Caudate nucleus (tissue), 63 donors: ENCODE measurements at places on chromosomes 4 and X.

GRCh38 chrX:70166601-70167590, 10.4 kb upstream of the DGAT2L6 start:
- no peak for DNase-seq

DNA sequence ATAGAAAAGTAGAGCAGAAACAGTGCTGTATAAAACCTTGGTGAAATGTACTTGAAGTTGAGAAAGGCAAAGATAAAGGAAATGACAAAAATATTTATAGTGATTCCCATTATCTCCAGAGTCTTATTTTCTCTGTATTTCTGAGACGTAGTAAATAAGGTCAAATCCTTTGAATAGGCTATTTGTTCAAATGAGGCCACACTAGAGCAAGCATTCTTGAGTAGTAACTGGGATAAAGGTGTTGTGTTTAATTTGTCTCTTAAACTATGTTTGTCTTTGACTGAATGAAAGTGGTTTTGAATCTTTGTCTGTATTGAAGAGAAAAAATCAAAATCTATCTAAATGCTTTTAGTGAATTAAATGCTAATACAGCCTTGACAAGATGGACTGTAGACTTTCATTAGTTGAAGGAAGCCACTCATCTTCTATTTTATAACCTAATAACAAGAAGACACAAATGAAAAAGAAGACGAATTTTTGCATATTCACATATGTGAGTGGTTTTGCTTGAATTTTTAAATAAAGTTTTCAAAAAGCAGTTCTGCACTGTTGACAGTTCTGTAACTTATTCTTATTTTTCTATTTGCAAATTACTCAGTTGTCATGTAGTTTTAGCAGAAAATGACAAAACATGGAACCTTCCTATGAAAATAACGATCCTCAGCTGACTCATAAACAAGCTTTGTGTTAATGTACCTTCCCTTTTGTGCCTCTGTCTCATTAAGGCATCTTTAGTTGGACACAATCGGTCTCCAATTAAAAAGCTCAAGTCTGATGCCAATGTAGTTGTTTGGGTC, 94.8 kb upstream of the PCDH18 start:
- DNase-seq, result no peak

GRCh38 chrX:106906361-106906760, 3.2 kb upstream of the RIPPLY1 start:
- DNase-seq, result no peak

DNA sequence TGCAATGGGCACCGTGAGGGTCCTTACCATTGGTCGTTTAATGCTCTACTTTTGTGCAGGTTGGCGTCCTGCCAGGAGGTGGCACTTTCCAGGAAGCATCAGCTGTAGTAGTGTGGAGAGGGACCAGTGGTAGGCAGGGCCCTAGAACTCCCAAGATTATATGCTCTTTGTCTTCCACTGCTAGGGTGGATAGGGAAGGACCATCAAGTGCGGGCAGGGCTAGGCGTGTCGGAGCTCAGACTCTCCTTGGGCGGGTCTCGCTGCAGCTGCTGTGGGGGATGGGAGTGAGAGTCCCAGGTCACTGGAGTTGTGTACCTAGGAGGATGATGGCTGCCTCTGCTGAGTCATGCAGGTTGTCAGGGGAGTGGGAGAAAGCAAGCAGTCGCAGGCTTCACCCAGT, 134.7 kb downstream of the KLF8 start:
- DNase-seq, result no peak

- DNase-seq, result no peak
Observed at GRCh38 chr4:59936566-59936965, 1263.6 kb upstream of the ADGRL3 start.

GRCh38 chrX:44669626-44670025, 127.0 kb upstream of the FUNDC1 start:
- no peak for DNase-seq

GRCh38 chr4:89744914-89745313, 92.0 kb downstream of the SNCA start:
- no peak for DNase-seq

DNA sequence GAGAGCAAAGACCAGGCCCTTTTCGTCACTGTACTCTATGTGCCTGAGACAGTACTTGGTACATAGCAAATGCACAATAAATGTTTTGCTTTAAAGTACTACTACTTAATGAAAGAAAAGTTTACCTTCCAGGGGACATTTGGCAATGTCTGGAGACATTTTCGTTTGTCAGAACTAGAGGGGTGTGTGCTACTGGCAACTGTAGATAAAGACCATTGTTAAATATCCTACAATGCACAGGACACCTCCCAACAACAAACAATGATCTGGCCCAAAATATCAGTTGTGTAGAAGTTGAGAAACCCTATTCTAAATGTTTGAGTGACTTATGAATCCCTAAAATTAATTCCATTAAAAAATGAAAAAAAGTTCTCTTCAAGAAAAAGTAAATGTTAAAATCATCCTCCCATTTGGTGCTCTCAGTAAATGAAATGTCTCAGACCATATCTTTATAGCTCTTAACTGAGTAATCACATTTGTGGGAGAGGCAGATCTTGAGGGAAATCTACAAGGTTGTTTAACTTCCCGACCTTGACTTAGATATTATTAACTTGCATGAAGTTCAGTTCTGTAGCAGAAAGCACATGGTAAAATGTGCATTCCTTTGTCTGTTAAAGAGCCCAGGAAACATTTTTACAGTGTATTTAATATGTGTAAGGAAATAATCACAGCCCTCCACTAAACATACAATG, 18.5 kb downstream of the EGFL6 start:
- no peak for DNase-seq

- DNase-seq, result no peak
Observed at GRCh38 chr4:573122-573892, 2.8 kb downstream of the TMEM271 start.

GRCh38 chrX:17375637-17376430, 834 bp downstream of the NHS start:
- no peak for DNase-seq

DNA sequence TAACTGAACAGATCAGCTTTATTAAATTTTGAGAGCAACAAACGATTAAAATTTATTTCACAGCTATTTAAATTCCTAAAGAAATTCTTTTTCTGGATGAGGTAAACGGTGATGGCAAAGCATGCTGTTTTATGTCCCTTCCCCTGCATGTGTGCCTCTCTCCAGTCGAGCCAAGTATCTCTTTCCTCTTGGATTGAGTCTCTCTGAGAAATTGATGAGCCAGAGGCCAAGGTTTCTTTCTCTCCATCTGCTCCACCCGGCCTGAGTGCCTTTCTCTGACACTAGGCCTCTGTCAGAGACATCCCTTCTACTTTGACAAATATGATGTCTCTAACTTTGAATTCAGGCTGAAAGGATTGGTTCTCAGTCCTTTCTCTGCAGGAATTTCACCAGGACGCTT, 42.6 kb upstream of the PARM1 start:
- DNase-seq, result no peak

GRCh38 chrX:11757397-11757718, 679 bp upstream of the MSL3 start:
- no peak for DNase-seq

DNA sequence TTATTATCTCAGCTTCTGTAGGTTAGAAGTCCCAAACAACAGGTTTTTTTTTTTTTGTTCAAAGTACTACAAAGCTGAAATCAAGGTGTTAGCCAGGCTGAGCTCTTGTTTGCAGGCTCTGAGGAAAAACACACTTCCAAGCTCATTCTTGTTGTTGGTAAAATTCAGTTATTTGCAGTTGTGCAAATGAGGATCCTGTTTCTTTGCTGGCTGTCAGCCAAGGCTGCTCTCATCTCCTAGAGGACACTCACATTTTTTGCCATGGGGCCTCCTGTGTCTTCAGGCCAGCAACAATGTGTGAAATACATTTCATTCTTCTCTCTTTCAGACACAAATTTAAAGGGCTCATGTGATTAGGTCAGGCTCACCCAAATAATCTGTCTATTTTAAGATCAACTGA, 60.3 kb upstream of the HSD17B10 start:
- no peak for DNase-seq

- DNase-seq, result no peak
Observed at GRCh38 chr4:176845636-176846035, 52.9 kb upstream of the VEGFC start.

DNA sequence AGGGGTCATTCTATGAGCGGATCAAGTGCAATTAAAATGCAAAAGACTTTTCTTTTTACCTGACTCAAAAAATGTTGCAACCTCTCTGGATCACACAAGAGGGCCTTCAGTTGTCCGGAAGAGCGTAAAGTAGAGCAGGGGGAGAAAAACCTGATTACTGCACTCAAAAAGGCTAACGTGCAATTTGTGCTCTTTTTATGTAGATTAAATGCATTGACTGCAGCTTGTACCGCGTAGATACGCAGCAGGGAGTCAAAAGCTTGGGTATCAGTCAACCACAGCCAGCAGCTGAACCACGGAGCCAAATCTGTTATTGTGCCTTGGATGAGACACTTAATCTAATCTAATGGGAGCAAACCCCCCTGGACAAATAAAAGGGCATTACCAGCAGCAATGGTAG, 107.3 kb upstream of the RAI2 start:
- DNase-seq, result no peak

DNA sequence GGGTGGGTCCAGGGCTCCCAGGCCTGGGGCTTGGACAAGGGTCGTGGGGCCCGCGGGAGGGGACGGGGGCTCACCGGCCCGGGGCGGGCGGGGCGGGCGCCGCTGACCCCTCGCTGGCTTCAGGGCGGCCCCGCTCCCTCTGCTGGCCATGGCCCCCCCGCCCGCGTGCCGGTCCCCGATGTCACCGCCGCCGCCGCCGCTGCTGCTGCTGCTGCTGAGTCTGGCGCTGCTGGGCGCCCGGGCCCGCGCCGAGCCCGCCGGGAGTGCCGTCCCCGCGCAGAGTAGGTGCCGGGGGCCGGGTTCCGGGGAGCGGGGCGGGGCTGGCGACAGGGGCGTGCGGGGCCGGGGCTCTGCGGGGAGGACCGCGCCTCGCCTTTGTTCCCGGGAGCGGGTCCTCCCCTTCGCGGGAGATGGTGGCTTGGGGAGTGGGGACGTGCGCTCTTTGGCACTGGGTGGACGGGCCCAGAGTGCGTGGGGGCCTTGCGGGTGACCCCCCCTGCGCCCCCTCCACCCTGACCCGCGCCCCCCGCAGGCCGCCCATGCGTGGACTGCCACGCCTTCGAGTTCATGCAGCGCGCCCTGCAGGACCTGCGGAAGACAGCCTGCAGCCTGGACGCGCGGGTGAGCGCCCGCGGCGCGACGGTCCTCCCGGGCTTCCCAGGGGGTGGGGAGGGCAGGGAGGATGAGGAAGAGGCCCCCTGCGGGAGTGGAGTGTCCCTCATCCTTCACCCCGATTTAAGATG, 16.8 kb upstream of the NAT8L start:
- no peak for DNase-seq

DNA sequence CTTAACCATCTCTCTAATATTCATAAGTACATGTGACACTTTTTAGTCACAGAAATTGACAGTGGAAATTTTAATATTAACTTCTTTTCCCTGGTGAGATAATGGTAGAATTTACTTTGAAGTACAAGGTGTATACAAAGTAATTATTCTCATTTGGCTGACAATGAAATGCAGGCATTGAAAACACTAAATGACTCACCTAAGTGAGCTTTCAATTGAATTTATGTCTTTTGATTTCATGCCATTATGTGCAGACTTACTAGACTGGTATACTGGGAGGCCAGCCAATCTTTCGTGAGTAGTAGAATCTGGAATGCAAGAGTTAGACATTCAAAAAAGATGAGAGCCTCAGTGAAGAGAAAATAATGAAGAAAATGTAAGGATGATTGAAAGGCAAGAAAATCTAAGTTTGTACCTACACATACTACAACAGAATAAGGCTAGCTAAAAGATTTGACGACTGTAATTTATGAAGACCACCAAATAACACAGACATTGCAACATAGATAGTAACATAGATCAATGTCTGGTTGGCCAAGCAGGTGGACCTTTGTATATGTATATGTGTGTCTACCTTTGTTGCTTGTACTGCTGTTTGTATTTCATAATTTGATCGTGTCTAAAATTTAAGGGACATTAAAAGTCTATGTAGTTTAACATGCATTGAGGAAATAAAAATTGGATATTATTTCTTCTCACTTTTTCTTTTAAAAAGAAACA, 459.7 kb downstream of the IL15 start:
- DNase-seq, result no peak

- no peak for DNase-seq
Observed at GRCh38 chrX:13658602-13659001, 5.7 kb downstream of the TCEANC start.

DNA sequence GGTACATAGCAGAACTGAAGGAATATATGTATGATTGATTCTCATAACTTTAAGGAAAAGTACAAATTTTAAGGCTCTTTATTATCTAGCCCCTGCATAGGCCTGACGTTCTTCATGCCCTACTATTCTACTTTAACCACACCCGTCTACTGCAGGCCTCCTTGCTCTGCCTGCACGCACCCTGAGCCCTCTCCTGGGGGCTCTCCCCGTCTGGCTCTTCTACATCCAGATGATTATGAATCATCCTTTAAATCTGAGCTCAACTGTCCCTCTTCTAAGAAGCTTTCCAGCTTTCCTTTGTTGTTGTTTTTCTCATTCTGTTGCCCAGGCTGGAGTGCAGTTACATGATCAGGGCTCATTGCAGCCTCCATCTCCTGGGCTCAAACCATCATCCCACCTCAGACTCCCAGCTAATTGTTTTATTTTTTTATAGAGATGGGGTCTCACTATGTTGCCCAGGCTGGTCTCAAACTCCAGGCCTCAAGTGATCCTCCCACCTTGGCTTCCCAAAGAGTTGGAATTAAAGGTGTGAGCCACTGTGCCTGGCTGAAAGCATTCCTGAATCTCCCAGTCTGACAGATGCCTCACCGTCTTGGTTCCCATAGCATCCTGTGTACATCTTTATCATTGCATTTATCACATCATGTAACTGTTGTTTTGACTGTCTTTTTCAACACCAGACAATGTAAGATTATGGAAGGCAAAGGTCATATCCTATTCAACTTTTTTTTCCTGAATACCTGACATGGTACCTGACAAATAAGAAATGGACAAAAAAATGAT, 89.2 kb downstream of the WDFY3 start:
- DNase-seq, result no peak

DNA sequence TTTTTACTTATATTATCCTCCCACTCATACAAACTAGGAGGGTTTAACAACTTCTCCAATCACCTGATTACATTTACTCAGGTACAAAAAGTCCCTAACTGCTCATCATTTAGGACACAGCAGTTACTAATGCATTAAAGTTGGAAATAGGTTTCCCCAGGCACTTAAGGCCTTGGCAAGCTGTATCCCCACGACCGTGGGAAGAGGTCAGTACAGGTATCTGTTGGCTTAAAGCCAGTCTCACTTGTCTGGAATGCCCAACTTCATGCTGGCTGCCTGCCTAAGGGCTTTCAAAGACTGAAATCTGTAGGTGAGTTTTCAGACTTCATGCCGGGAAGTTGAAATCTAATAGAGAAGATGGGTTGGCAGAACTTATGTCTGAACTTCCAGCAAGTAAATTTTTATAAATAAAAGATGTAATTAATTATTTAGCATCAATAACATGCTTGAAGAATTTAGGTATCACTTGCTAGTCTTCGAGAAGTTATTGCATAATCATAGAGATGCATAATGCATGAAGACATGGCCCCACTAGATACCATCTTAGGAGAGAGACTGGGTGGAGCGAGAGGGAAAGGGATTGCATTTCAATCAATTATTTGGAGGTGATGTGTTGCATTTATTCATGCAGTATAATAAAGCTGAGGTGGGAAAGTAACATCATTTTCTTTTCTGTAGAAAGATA, 54.2 kb downstream of the SCD5 start:
- DNase-seq, result no peak
